T-cell (primary cell): ENCODE measurements at places on chromosomes 3 and 15.

DNA sequence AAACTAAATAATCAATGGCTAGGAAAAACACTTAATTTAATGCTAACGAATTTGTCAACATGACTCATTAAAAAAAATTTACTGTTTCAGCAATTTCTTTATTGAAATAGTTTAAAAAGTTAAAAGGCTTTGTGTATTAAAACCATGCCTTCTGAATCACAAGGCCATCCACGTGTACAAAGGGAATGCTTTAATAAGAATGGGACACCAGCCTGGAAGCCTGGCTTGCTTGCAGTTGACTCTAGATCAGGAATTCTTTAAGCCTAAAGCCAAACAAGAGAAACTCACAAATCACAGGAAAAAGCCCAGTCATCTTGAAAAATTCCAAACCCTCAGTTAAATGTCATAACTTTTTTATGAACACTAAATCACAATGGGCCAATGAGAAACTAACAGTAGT lies 137.6 kb downstream of the PEAK1 start:
- no peak overlapping the region for H3K4me3 ChIP-seq
- H3K27ac ChIP-seq: no peak overlapping the region
- H3K4me1 ChIP-seq: no peaks in the 10 kb centered on the region
- no peaks in the 10 kb centered on the region for H3K27me3 ChIP-seq
- no peaks in the 10 kb centered on the region for H3K36me3 ChIP-seq

- H3K4me3 ChIP-seq: no peak overlapping the region
- no peak overlapping the region for H3K27ac ChIP-seq
- no peak for DNase-seq
- H3K27me3 ChIP-seq: no peaks in the 10 kb centered on the region
These were observed 31.7 kb upstream of the CYP11A1 start for GRCh38 chr15:74399100-74399499.

DNA sequence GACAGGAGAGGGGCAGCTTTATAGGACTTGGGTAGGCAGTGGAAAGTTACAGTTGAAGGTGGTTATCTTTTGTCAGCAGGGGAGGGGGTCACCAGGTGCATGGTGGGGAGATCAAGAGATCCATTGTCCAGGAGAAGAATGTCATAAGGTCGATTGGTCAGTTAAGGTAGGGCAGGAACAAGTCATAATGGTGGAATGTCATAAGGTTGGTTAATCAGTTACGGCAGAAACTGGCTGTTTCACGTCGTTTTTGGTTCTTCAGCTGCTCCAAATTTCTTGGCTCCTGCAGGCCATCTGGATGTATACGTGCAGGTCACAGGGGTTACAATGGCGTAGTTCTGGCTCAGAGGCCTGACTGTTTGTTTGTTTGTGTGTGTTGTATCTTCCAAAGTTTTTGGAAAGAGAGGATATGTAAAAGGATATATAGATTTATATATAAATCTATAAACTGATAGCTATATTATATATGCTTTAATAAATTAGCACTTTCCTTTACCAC lies 565.1 kb downstream of the ZNF385D start:
- H3K4me1 ChIP-seq: no peaks in the 10 kb centered on the region
- no peak overlapping the region for H3K4me3 ChIP-seq
- H3K27me3 ChIP-seq: no peaks in the 10 kb centered on the region

DNA sequence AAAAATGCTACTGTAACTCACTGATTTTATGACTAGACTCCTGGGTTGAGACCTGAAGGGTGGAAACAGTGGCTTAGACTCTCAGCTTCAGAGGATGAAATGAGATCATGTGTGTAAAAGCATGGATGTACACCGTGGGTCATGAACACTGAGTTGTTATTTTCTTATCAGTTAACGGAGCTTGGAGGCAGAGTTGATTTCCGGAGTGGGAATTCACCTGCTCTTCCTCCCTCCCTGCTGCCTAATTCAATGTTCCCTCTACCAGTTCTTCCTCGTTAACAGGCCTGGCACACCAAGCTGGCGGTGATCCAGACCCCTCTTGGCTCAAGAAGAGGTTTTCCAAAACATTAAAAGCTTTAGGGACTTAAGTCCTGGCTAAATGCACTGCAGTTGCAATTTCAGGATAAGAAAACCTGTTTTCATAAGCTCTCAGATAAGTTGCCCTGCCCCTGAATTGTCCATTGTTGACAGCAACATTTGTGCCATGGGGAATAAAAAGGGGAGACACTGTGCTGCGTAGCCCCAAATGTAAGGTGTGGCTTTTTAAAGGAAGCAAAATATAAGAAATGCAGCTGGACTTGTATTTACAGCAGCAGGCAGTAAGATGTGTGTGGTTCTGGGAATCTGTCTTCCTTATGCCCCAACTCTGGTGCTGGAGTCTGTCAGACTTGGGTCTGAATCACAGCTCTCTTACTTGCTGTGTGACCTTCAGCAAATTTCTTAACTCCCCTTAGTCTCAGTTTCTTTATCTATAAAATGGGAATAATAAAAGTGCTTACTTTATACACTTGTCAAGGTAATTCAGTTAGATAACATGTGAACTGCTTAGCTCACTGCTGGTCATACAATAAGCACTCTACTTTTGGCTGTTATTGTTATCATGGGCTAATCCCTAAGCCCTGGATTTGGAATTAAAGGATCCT lies 9.9 kb downstream of the PDIA5 start:
- H3K4me3 ChIP-seq: no peak overlapping the region
- H3K27ac ChIP-seq: no peak overlapping the region
- no peaks in the 10 kb centered on the region for H3K27me3 ChIP-seq
- H3K36me3 ChIP-seq: no peaks in the 10 kb centered on the region
